ENCODE measurements at places on chromosomes 4 and X. TPM values are rescaled to one million over a fixed set of nuclear protein-coding genes. Genes with fewer than 3 reads are reported as not detected.

FAM47A gene
- total RNA-seq, result 0.24 TPM

HPRT1 gene
- 24.0 TPM for total RNA-seq

ADAMTS3 gene
- 89.8 TPM for total RNA-seq

ZNF630 gene
- total RNA-seq, result 1.6 TPM

P2RY4 gene
- 1.3 TPM for total RNA-seq

PGAM4 gene
- 0.52 TPM for total RNA-seq

FAM184B gene
- total RNA-seq, result 0.44 TPM

NSUN7 gene
- total RNA-seq, result 2.0 TPM

SRPX2 gene
- 0.19 TPM for total RNA-seq

SPATA4 gene
- 0.73 TPM for total RNA-seq

AREG gene
- 0.11 TPM for total RNA-seq

Data from motor neuron (in vitro differentiated cells).